ENCODE measurements at places on chromosomes 1 and 21. TPM values are rescaled to one million over a fixed set of nuclear protein-coding genes. Genes with fewer than 3 reads are reported as not detected.

The PLEKHN1 gene
- 0.21 TPM for total RNA-seq

The RBP7 gene
- total RNA-seq: 2.0 TPM

The CD58 gene
- total RNA-seq: 5.3 TPM

The CSF3R gene
- total RNA-seq: 3.5 TPM

The HOOK1 gene
- 48.0 TPM for total RNA-seq

The SLAMF7 gene
- not detected for total RNA-seq

The SLC27A3 gene
- total RNA-seq: 1.3 TPM

The CBR3 gene
- not detected for total RNA-seq

The ATAD3C gene
- total RNA-seq: 3.2 TPM

The CLEC20A gene
- total RNA-seq: not detected

The CEP104 gene
- total RNA-seq: 20.4 TPM

The IL10RB gene
- 10.7 TPM for total RNA-seq

All from HepG2 (cell line).